Stimulated activated CD4-positive, alpha-beta T cell treated with anti-CD3 and anti-CD28 coated beads, Interleukin-12 subunit alpha, Interleukin-12 subunit beta, amount 100 ng/mL, for 48 hours (primary cell): ENCODE measurements at places on chromosomes 6 and 20.

GRCh38 chr6:44778513-44778912, 391.0 kb downstream of the CDC5L start:
- DNase-seq: no peak

GRCh38 chr6:138004430-138005287, 102.6 kb downstream of the PERP start:
- DNase-seq: peak; percentile 32

- DNase-seq: peak; percentile 26
These were observed 572 bp downstream of the SLC2A4RG start for GRCh38 chr20:63740070-63740626.

- DNase-seq: no peak
These were observed 154.7 kb upstream of the RIN2 start for GRCh38 chr20:19603376-19603750.

- no peak for DNase-seq
These were observed 277.0 kb downstream of the CDKAL1 start for GRCh38 chr6:20811109-20811761.

- no peak for DNase-seq
These were observed 96.6 kb downstream of the YTHDF1 start for GRCh38 chr20:63119121-63119962.

- no peak for DNase-seq
These were observed 82.2 kb downstream of the GPR63 start for GRCh38 chr6:96755096-96755495.

DNA sequence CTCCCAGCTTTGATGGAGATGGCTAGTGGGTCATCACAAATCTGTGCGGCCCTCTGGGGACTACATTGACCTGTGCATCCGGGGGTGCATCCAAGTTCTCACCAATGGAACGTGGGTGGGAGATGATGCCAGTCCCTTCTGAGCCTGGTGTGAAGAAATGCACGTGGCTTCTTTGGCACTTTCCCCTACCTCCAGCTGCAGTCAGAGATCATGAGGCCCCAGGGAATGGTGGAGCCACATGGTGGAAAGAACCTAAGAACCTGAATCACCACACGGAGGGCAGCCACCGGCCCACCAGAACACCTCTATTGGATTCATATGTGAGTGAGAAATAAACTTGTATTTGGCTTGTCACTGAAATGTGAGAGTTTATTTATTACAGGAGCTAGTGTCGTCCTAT, 9.9 kb upstream of the CDKN1A start:
- DNase-seq: no peak

- DNase-seq: peak; percentile 54
These were observed 117.9 kb downstream of the GMDS start for GRCh38 chr6:2127484-2127911.
